Occipital lobe (tissue), 3 donors: ENCODE measurements at places on chromosomes 2 and 18.

- DNase-seq, result no peak
These were observed 78.6 kb downstream of the SATB2 start for GRCh38 chr2:199378948-199379650.

DNA sequence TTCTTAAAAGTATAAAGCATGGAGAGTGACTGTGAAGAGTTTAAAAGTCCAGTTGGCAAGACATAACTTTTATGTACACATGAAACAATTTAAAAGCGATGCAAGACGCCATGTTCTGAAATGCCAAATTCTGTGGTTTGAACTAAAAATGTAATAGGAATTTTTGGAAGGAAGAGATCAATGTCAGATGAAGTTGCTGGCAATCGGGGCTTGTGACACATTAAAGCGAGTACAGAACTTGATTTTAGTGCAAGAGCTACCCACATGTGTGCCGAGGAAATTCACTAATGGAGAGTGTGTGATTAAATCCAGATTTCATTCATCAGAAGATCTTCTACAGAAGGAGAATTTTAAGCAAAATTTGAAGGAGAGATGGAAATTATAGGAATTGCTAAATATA lies 220.2 kb upstream of the CCDC68 start:
- no peak for DNase-seq

GRCh38 chr2:199228887-199229819 lies 228.6 kb downstream of the SATB2 start:
- DNase-seq, result no peak

DNA sequence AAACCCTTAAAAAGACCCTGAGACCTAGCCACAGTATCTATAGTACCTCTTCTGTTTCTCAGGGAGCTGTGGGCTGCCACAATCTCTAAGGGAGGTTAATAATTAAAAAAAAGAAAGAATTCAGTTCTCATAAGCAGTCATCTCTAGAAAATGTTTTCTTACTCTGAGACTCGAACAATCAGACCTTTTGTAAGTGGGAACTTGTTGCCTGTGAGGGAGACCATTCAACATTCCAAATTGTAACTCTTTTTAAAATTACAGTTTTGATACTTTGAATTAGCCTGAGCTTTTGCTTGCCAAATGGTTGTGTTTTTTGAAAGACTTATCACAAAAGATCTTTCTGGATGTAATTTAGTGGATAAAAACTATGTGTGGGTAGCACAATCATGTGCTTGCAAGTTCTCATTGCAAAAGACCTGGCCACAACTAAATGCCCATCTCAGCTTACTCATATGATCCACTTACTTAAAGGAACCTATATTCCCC lies 33.3 kb downstream of the IL1R2 start:
- DNase-seq, result no peak

- no peak for DNase-seq
These were observed 5.8 kb downstream of the ERMN start for GRCh38 chr2:157319795-157320194.

GRCh38 chr2:155842103-155842502 lies 490.4 kb downstream of the NR4A2 start:
- no peak for DNase-seq

GRCh38 chr2:142892715-142893114 lies 15.3 kb downstream of the KYNU start:
- no peak for DNase-seq

DNA sequence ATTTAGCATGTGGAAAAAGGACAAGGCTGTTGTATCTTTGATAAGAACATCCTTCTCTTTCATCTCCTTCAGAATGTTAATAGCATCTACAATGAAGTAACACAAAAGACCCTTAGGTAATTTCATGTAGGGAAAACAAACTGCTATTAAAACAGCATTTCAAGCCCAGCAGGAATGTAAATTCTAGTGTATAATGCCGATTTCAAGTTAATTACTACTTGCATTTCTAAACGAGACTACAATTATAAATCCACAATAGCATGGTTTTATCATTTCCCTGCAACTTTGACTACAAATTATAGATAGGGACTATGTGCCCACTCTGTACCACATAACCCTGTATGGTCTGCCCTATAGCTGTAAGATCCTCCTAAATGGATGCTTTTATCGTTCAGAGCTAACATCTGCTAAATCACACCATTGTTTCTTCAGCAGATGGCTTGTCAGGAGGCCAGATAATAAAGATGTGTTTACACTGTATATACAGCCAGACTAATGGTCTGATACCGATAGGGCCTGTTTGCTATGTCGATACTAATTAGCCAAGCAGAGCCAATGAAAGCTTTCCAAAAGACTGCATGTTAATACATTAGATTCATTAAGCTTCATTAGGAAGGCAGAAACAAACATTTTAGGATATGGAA lies 51.9 kb downstream of the LRPPRC start:
- no peak for DNase-seq

DNA sequence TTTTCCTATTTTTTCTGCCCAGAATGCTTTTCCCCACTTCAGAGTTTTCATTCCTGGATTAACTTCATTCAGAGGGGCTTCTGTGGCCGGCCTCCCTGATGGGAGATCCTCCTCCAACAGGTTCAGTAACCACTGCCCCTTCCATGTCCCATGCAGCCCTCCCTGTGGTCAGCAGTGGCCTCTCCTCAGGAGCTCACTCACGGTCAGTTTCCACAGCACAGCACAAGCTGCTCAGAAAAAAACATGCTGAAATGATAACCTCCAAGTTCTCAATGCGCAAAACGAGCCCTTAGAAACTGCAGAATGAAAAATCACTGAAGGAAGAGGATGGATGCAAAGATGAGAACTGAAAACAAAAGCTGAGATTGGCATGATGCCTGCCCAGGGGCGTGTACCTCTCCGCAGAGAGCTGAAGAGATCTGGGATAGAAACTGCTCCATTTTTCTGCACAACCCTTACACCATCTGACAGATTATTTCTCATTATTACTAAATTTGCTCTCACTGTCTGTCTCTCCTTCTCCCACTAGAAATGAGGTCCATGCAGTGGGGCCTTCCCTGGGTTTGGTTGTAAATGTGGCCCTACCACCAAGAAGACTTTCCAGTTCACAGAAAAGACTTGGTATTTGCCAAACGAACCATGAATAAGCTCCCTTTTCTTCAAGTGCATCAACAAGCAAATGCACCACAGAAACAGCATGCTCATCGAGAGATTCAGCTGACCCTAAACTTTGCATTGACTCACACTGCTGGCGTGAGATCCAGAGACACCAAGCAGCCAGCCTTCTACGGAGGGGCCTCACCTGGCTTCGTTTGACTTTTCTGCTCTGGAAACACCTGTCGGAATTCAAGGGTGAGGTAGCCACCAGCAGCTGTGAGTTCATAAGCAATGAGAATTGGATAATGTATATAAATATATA lies 51.5 kb downstream of the TMEM18 start:
- no peak for DNase-seq

GRCh38 chr2:28729698-28730097 lies 21.9 kb upstream of the PPP1CB start:
- DNase-seq, result no peak

GRCh38 chr2:189849550-189849949 lies 65.3 kb downstream of the PMS1 start:
- DNase-seq, result no peak

GRCh38 chr2:112829101-112829960 lies 7.2 kb downstream of the IL1B start:
- no peak for DNase-seq

GRCh38 chr2:119011162-119011909 lies 69.3 kb downstream of the MARCO start:
- DNase-seq, result peak; percentile 7

GRCh38 chr2:172113617-172114016 lies 10.9 kb upstream of the DLX2 start:
- DNase-seq, result no peak

- DNase-seq, result no peak
These were observed 47.4 kb upstream of the GPR45 start for GRCh38 chr2:105194022-105194675.

GRCh38 chr2:21332993-21333625 lies 209.3 kb downstream of the TDRD15 start:
- no peak for DNase-seq

DNA sequence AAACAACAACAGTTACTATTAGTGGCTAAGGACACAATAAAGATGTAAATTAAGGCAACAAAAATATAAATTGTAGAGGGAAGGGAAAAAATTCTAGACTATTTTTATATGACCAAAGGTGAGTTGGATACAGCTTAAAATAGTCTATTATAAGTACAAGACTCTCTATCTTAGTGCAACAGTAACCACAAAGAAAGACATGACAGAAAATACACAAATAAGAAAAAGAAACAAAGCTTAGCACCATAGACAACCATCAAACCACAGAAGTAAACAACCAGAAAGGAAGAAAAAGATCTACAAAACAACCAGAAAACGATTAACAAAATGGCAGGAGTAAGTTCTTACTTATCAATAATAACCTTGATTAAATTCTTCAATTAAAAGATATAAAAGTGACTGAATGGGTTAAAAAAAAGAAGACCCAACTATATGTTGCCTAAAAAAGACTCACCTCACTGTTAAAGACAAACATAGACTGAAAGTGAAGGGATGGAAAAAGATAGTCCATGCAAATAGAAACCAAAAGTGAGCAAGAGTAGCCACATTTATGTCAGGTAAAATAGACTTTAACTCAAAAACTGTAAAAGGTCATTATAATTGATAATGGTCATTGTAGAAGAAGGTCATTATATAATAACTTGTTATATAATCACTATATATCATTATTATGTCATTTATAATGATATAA lies 62.5 kb downstream of the USP40 start:
- no peak for DNase-seq

DNA sequence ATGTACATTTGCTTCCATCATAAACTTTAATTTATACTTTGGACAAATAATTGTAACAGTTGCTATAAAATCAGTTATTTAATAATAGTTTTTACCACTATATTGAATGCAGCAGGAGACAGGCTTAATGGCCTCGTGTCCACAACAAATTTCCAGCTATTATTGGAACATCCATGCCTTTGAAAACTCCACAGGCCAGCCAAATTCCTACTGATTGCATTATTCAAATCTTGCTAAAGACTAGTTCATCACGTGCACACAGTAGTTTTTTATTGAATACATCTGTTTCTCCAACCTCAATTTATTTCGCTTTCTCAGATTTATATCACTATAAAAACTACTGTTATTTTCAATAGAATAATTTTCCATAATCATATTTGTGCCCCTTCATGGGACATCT lies 18.4 kb upstream of the PTPRM start:
- DNase-seq, result no peak

DNA sequence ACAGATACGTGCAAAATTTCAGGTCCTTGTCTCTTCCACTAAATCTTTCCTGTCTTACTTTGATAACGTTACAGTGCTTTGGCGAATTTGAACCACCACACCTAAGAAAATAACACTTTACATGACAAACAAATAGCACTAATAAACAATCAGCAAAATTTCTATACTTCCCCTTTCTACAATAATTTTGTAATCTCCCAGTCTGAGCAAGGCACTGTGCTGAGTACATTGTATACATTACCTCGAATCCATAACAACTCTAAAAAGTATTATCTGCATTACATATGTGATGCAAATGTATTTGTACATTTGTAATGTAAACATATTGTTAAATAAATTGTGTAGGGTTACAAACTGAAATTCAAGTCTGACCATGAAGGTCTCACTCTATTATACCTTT lies 49.9 kb downstream of the RTN4 start:
- no peak for DNase-seq

GRCh38 chr18:42525905-42526304 lies 570.9 kb downstream of the PIK3C3 start:
- no peak for DNase-seq

GRCh38 chr2:17470855-17471641 lies 47.2 kb downstream of the RAD51AP2 start:
- no peak for DNase-seq

- no peak for DNase-seq
These were observed 35.7 kb upstream of the SLC8A1 start for GRCh38 chr2:40487602-40488001.
